ENCODE measurements at places on chromosomes 3 and 15. TPM values are rescaled to one million over a fixed set of nuclear protein-coding genes. Genes with fewer than 3 reads are reported as not detected.

Gene CP
- 0.69 TPM for polyA plus RNA-seq

Gene SEC22A
- polyA plus RNA-seq, result 27.0 TPM

Gene RPS27L
- 114 TPM for polyA plus RNA-seq

Gene PROK2
- polyA plus RNA-seq, result 0.08 TPM

Gene NISCH
- 88.3 TPM for polyA plus RNA-seq

Gene ALDH1A3
- 4.7 TPM for polyA plus RNA-seq

Gene CYP19A1
- not detected for polyA plus RNA-seq

Gene CACNA2D2
- polyA plus RNA-seq, result 13.9 TPM

DNA sequence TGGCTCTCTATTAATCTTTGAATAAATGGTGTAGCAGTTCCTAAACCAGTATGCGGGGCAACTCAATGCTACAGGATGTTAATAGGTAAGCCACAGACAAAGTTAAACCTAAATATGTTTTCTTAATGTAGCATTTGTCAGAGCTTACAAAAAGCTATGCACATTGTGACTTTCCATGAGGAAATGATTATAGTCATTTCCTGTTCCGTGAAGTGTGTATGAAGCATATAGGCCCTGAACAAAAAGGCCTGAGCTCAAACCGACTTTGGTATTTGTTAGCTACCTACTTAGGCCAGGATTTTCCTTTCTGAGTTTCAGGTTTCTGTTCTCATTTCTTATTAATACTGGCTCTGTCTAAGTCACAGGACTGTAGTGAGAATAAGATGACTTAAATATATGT, 14.2 kb downstream of the ZNF80 start:
- no peak for DNase-seq

- no peak for DNase-seq
Observed at GRCh38 chr3:56879436-56880215, 77.9 kb upstream of the ARHGEF3 start.

DNA sequence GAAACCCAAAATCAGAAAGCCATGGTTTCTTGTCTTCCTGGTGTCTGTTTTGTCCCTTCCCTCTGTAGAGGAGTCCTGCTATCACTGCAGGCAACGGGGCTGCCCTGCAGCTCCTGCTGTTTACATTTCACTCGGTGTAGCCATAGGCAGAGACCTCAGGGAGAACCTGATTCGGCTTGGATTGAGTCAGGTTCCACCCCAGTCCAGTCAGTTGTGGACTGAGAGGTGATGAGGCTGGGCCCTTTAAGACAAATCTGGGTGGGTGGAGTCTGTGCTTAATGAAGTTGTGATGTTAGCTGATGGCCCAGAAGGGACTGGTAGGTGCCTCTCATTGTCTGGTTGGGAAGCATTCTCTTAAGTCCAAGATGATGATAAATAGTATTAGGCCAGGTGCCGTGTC, 35.7 kb downstream of the FLNB start:
- no peak for DNase-seq

DNA sequence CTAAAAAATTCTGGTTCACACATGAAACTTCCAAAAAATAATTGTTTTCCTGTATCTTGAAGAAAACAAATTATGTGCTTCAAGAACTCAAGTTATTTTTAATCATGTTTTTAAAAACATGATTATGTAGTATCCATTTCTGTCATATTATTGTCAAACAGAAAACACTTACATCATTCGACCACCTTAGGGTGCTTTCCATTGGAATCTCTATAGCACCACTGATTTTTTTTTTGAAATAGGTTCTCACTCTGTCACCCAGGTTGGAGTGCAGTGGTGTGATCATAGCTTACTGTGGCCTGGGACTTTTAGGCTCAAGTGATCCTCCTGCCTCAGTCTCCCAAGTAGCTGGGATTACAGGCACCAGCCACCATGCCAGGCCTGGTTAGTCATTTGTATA, 457.3 kb downstream of the SI start:
- no peak for DNase-seq

GRCh38 chr3:160544844-160545503, 20.4 kb downstream of the KPNA4 start:
- no peak for DNase-seq

GRCh38 chr3:29759411-29760225, 478.7 kb downstream of the RBMS3 start:
- no peak for DNase-seq

GRCh38 chr15:64070106-64070505, 23.5 kb downstream of the CIAO2A start:
- no peak for DNase-seq

DNA sequence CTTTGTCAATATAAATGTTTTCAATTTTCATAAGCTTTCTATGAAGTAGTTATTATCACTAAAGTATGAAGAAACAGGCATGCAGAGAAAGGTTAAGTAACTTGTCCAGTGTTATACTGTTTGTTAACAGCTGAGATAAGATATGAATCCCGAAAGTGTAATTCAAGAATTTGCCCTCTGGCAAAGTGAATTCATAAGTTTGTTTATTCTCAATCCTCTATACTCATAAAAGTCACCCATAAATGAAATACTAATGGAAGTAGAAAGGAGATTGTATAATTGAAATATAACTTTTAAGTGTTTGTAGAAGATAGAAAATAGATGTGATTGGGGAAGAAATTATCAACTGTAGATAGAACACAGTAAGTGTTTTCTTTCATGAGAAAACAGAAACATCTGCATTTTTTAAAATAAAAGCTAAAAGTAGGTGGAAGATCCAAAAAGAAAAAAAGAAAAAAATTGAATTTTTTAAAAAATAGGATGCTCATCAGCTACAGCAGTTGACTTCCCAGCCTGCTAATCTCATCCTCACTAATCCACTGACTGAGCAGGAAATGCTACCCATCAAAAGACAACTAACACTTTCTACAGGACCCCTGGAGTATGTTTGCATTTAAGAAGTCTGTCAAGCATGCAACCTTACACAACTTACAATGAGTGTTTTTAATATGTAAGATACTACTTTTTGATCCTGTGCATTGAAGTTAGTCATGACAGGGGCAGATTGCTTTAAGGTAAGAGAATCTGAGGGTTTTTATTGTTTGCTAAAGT, 878.1 kb downstream of the SI start:
- DNase-seq, result no peak

- no peak for DNase-seq
Observed at GRCh38 chr3:192364316-192364715, 363.0 kb downstream of the FGF12 start.
